ENCODE measurements at places on chromosomes 3 and 15.

GRCh38 chr3:4491855-4492207 is 1.3 kb upstream of the ITPR1 start:
- no peak for DNase-seq

DNA sequence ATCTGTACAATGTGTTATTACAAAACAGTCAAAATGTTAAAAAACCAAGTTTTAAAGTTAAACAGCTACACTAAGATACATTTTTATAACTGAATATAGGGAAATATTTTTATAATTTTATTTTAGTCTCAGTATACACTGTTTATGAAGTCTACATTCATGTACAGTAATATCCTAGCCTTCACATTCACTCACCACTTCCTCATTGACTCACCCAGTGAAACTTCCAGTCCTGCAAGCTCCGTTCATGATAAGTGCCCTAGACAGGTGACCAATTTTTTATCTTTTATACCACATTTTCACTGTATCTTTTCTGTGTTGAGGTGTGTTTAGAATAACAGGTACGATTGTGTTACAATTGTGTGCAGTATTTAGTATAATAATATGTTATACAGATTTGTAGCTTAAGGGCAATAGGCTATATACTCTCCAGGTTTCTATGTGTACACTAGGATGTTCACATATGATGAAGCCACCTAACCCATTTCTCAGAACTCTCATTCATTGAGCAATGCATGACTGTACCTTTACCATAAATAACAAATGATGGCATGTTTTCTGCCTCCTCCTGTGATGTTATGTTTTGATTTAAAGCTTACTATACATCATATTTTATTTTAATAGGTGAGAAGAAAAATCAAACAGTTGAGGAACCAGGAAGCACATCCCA is 388.4 kb upstream of the NDN start:
- no peak for DNase-seq

GRCh38 chr3:9409981-9410854 is 12.8 kb downstream of the SETD5 start:
- no peak for DNase-seq

GRCh38 chr3:44436181-44436580 is 41.3 kb downstream of the ZNF445 start:
- no peak for DNase-seq

- no peak for DNase-seq
Observed at GRCh38 chr15:57873564-57874209, 167.2 kb downstream of the POLR2M start.

DNA sequence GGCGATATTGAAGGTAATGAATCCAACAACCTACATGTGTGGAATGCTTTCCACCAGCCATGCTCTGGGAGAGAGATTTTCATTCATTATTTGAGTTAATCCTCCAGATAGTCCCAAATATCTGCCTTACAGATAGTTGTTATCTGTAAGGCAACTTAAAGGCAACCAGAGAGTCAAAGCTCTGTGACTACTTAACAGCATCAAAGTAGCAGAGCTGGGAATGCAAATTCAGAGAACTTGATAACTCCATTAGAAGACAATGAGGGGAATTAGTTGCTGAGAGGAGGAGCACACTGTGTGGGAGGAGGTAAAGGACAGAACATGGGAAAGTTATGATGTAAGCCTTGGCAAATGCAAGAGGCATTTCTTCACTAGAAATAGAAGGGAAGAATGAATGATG is 10.5 kb upstream of the CRBN start:
- no peak for DNase-seq

DNA sequence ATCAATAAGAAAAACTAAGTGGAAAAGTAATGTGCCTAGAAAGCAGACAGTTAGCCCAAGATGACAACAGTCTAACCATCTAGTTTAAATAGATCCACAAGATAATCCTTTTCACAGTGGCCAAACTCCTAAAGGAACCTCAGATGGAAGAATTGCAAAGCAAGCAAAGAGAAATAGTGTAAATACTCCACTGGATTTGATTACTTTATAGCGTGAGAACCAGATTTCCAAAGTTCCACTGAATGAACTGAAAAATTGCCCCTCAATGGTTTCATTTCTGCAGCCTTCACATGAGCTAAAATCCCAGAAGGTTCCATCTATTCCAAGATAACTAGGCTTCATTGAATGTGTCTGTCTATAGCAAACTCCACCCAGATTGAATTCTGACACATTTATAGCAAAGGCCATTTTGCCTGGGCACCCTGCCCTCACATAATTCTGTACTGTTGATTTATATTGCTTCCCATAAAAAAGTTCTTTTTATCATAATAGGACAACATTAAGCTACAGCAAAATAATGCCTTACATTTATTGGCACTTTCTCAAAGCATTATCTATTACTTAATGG is 129.7 kb upstream of the THBS1 start:
- DNase-seq, result no peak

GRCh38 chr3:16106050-16106449 is 68.4 kb upstream of the GALNT15 start:
- DNase-seq, result no peak

- no peak for DNase-seq
Observed at GRCh38 chr3:42895580-42895868, 10.4 kb upstream of the ZNF662 start.

DNA sequence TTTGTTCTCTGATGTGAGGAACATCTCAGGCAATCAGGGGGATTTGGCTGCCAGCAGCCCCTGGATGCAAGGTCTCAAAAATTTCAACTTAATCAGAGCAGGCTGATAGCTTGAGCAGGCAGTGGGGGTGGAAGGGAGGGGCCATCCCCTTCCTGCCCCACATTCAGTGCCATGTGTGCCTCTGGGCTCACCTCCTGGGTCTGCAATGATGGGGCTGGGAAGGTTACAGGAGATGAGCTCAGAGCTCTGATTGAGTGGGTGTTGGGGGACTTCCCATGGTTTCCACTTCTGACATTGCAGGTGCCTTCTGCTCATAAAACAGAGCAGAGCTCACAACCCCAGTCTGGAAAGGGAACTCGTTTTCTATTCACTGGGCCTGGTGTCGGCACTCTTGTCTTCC is 37.0 kb downstream of the PARP16 start:
- DNase-seq, result no peak
